NCI-H69 (cell line): ENCODE measurements at places on chromosomes 5 and 9.

- no peak for DNase-seq
Measured at GRCh38 chr5:123921193-123921592, 409.2 kb downstream of the CSNK1G3 start.

DNA sequence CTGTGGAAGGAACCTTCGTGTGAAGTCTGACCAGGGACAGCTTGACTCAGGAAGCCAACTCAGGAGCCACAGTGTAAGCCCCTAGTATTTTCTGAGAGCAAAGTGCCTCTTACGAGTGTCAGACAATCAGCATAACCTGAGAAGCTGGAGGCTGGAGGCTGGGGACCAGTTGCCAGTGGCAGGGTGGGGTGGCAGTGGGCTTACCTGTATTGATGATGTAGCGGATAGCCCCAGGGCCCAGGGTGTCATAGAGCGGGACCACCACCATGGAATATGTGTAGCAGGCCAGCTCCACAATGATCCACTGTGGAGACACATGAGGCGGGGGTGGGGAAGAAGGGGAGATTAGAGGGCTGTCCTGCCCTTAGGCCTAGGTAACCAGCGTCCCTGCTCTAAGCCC is 22.9 kb downstream of the ACSL6 start:
- no peak for DNase-seq

- no peak for DNase-seq
Measured at GRCh38 chr9:129988607-129989361, 54.2 kb downstream of the FNBP1 start.

- DNase-seq: peak; percentile 76
Measured at GRCh38 chr9:120477534-120478001, 102.4 kb downstream of the CDK5RAP2 start.

DNA sequence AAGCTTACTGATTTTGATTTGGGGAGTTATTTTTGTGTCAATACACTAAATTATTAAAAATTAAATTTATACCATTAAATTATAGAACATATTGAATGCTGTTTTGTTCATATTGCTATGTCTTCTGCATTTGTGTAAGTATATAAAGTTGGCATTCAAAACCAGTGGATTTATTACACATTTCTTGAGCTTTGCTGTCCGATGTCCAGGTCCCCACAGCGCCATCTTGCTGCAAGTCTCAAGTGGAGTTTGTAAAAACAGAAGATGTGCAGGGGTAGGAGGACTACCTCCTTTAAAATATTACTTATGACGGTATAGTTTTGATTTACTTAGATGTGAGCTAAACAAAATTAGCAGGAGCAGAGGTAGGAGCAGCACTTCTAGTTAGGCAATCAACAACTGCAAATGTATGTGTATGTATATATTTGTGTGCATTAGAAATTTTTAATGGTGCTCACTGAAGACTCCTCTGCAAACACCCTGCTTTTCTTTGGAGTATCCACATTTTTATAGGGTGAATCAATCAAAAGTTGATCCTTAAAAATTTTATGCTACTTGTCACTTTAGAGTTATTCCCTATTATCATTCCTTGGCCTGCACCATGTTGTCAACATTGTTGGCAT is 37.4 kb downstream of the CPEB4 start:
- peak; percentile 57 for DNase-seq

DNA sequence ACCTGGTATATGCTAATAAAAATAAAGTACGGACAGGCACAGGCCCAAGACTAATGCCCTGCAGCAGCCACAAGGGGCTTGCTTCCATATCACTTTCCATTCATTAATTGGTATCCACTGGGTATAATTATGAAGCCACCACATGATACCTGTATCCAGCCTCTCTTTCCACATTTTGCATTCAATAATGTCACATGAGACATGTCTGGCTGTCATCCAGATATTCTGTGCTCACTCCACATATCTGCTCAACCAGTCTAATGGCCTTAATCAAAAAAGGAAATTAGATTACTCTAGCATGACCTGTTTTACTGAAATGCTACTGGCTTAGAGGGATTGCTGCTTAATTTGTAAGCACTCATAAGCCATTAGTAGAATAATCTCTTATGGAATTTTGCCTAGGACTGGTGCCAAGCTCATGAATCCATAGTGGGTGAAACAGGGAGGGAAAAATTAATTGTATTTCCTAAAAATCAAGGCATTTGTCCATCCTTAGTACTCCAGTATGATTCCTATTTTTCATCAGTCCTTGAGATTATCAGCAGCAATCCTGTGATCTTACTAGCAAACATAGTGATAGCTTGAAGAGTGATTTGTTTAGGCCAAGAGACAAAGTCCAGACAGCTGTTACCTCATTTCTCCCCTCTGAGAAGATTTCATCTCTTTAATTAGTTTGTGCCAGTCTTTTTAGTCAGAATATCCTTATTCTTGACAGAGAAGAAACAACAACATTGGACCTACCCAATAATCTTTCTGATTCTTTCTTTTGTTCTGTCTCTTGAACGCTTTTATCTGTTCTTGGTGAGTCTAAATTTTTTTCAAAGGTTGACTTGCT is 119.2 kb upstream of the ABCA1 start:
- peak; percentile 90 for DNase-seq

- no peak for DNase-seq
Measured at GRCh38 chr5:67591491-67591890, 394.9 kb upstream of the CD180 start.

GRCh38 chr9:3157011-3157410 is 313.1 kb upstream of the PUM3 start:
- no peak for DNase-seq

DNA sequence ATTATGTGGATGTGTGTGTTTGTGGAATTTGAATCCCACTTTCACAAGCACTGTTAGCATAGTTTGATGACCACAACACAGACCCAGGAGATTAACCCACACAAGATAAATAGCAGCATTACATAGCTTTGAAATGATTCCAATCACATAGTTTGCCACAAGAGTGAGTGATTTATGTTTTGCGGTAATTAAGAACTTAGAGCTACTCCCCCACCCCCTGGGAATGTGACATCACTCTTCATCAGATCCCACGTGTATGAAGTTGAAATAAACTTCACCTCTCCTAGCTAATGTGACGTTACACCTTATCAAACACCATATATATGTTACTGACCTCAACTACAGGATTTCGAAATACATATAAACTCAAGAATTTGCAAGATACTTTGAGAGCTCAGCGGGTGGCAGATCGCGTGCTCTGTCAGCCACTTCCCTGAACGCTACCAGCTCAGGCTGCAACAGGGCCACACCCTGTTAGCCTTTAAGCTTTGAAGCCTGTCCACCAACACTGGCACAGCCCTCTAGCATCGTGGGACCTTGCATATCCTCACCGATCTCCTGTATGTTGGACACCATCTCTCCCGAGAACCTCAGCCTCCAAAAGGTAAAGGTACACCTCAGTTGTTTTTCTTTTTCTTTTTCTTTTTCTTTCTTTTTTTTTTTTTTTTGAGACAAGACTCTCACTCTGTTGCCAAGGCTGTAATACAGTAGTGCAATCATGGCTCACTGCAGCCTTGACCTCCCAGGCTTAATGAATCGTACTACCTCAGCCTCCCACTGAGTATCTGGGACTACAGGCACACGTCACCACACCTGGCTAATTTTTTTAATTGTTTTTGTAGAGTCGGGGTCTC is 1.7 kb upstream of the AGTPBP1 start:
- peak; percentile 83 for DNase-seq

GRCh38 chr9:133718563-133719315 is 19.4 kb downstream of the SARDH start:
- DNase-seq: no peak

GRCh38 chr5:98954392-98955028 is 25.7 kb upstream of the CHD1 start:
- DNase-seq: no peak

DNA sequence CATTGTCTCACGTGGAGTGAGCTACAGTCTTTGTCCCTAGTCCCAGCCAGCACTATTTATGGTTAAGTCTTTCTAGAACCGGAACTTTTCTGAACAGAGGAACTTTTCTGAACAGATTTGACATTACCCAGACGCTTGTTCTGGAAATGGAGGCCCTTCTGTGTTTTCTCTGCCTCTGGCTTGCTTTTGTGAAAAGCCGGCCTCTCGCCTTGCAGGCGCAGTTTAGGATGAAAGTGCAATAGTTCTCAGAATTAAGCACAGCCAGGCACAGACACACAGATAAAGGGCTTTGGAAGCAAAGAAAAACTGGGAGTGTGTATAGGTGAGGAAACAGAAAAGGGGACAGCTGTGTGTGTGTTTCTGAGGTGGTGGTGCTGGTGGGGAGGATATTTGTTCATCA is 5.9 kb downstream of the GDNF start:
- DNase-seq: no peak

- peak; percentile 48 for DNase-seq
Measured at GRCh38 chr9:122016744-122017143, 76.4 kb downstream of the TTLL11 start.

DNA sequence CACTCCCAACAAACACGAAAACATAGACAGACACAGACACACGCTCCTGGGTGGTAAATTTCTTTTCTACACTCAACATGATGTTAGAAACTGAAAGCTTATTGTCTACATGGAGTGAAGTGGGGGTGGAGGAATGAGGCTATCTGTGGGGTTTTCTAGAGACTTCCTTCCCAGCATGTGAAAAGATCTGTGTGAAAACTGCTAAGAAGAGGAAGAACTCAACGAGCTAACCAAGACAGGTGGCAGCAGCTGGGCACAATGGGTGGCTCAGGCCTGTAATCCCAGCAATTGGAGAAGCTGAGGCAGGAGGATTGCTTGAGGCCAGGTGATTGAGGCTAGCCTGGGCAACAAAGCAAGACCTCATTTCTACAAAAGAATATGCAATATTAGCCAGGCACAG is 7.6 kb downstream of the FYB1 start:
- DNase-seq: no peak

- peak; percentile 19 for DNase-seq
Measured at GRCh38 chr5:97838214-97838613, 655.2 kb upstream of the RIOK2 start.
